ENCODE measurements at places on chromosomes 12 and 14. TPM values are rescaled to one million over a fixed set of nuclear protein-coding genes. Genes with fewer than 3 reads are reported as not detected.

DNA sequence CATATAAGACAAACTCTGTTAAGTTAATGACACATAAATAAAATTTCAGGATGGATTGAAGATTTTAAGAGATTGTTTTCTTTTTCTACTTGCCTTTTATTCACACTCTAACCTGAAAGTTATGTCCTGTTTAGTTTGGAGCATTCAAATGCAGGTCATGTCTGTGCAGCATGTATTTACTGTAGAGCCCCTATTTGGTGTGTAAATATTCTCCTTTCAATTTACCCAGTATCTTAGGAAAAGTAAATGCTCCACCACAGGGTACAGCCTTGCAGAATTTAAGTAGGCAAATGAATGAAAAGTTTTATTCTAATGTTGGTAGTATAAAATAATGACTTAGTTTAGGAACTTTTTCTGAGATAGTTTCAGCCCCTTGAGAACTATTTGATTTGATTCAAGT lies 6.2 kb upstream of the DCN start:
- no peaks in the 10 kb centered on the region for H3K27me3 ChIP-seq
- no peak overlapping the region for H3K27ac ChIP-seq
- H3K4me3 ChIP-seq, result no peak overlapping the region
- H3K4me1 ChIP-seq, result peaks cover 3% of the 10 kb centered on the region

DNA sequence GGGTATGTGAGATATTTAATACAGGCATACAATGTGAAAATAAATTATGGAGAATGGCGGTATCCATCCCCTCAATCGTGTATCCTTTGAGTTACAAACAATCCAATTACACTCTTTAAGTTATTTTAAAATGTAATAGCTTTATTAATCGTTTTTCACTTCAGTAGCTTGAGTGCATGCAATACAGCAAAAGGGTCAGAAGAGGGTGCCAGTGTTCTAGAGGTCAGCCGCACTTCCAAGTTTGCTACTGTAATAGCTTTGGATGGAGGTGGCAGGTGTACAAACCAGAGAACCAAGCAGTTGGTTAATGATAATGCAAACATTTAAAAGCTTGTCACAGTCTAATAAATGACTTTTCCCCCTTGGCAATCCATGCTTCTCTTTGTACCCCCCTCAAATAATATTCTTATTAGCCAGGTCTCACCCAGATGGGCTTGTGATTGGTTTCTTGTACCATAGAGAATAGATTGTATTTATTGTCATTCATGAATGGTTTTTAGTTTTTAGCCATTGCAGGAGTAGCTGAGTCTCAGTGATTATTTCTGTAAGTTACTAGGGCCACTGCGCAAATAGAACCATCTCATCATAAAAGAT lies 127.0 kb downstream of the ERC1 start:
- H3K4me1 ChIP-seq, result peaks cover 8% of the 10 kb centered on the region
- no peaks in the 10 kb centered on the region for H3K27me3 ChIP-seq
- peaks cover 11% of the 10 kb centered on the region for H3K36me3 ChIP-seq
- DNase-seq, result peak; percentile 87

- no peaks in the 10 kb centered on the region for H3K36me3 ChIP-seq
- no peaks in the 10 kb centered on the region for H3K27me3 ChIP-seq
- DNase-seq, result no peak
Observed at GRCh38 chr12:93099792-93100191, 170.7 kb upstream of the EEA1 start.

GRCh38 chr12:13179211-13180074 lies 17.1 kb upstream of the EMP1 start:
- H3K27me3 ChIP-seq, result no peaks in the 10 kb centered on the region
- H3K4me3 ChIP-seq, result no peak overlapping the region
- DNase-seq, result peak; percentile 64
- H3K27ac ChIP-seq, result peak overlapping the region; percentile 37

The PIANP gene
- total RNA-seq, result 0.14 TPM

The COX8C gene
- not detected for total RNA-seq

GRCh38 chr14:68856572-68856971 lies 63.7 kb upstream of the ZFP36L1 start:
- no peaks in the 10 kb centered on the region for H3K36me3 ChIP-seq
- no peaks in the 10 kb centered on the region for H3K27me3 ChIP-seq
- no peak overlapping the region for H3K27ac ChIP-seq
- DNase-seq, result no peak

The ANKRD33 gene
- total RNA-seq, result not detected

- peak overlapping the region; percentile 97 for H3K27ac ChIP-seq
- no peaks in the 10 kb centered on the region for H3K27me3 ChIP-seq
- no peaks in the 10 kb centered on the region for H3K36me3 ChIP-seq
- peaks cover 33% of the 10 kb centered on the region for H3K4me1 ChIP-seq
- no peak overlapping the region for H3K4me3 ChIP-seq
- no peak for DNase-seq
Observed at GRCh38 chr12:988646-989045, 2.4 kb upstream of the ERC1 start.

DNA sequence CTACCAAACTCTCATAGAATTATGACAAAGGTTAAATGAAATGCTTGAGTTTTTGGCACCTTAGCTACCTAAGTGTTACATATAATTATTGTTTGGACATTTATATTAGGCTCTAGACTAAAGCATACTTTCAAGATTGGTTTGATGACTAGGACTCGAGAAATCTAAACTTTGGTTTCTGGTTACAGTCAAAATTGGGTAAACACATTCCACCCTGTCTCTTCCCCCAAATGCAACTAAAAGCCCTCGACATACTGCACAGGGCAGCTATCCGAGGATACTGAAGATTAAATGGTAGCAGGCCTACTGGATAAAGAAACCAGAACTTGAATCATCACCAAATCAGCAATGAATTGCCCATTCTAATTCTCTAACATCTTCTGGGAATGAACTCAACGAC lies 369.1 kb downstream of the PRKD1 start:
- H3K27ac ChIP-seq, result no peak overlapping the region
- H3K4me3 ChIP-seq, result no peak overlapping the region
- H3K4me1 ChIP-seq, result no peaks in the 10 kb centered on the region
- DNase-seq, result no peak
- no peaks in the 10 kb centered on the region for H3K36me3 ChIP-seq

The GPX2 gene
- total RNA-seq, result 298 TPM

Measured in stomach (tissue), 19 donors.